ENCODE measurements at places on chromosomes 7 and 10.

GRCh38 chr10:63574011-63574410 lies 52.8 kb downstream of the REEP3 start:
- H3K4me3 ChIP-seq: no peak overlapping the region
- H3K27ac ChIP-seq: peak overlapping the region; percentile 54
- peaks cover 28% of the 10 kb centered on the region for H3K4me1 ChIP-seq
- no peak for DNase-seq
- H3K36me3 ChIP-seq: peaks cover 1% of the 10 kb centered on the region

DNA sequence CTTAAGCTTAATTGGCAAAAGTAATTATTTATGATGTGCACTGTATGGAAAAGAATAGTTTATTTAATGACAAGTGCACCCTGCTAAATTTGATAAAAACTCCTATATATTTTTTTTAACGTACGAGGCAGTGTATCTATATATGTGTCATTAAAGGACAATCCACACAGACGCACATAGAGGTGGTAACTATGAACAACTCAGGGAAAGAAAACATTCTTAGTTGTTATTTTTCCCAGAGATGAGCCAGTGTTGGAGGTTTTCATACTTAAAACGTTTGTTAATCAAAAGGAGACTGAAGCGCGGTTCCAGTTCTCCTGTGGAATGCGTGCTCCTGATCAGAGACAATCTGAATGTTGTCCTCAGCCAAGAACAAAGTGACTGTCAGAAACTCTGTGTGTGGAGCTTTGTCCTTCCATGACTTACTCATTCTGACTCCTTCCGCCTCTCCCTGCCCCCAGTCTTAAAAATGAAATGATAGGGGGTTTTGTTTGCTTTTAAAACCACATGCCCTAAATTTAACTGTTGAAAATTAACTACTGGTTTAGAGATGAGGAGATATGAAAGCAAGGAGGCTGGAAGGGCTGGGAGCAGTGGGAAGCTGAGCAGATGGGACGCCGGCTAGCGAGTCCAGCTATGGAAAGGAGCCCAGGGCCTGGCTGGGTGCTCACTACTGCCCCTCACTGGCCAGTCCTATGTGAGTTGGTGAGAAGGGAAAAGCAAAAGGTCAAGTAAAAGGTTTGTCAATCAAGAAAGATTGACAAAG lies 99.6 kb downstream of the SVIL start:
- H3K36me3 ChIP-seq: peaks cover 28% of the 10 kb centered on the region
- peaks cover 29% of the 10 kb centered on the region for H3K4me1 ChIP-seq

- no peak for DNase-seq
- H3K27me3 ChIP-seq: no peaks in the 10 kb centered on the region
- H3K4me1 ChIP-seq: peaks cover 4% of the 10 kb centered on the region
Observed at GRCh38 chr10:46291817-46292572, 5.2 kb downstream of the ANTXRL start.

DNA sequence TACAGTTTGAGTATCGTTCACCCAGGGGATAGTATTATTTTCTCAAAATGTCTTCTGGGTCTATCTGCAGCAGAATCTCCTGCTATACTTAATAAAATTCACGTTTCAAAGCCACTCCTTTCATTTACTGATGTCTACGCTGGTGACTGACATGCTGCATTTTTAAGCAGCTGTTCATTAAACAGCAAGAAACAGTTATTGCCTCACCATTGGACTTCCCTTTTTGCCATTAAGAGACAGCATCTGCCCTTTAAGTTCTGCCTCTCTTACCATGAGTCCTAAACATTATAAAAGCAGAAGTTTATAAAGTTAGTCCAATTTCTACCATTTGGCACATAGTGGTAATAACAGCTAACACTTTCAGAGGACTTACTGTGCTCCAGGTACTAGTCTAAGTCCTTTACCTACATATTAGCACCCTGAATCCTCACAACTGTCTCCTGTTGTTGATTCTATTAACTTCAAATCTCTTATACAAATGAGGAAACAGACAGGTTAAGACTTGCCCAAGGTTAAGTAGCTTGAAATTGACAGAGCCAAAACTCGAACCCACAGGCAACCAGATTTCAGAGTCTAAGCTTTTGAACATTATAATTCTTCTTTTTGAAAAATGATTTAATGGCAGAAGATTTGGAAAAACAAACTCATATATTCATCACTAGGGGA lies 169.5 kb downstream of the SNX13 start:
- no peak overlapping the region for H3K27ac ChIP-seq
- H3K36me3 ChIP-seq: no peaks in the 10 kb centered on the region
- no peak overlapping the region for H3K4me3 ChIP-seq
- H3K27me3 ChIP-seq: no peaks in the 10 kb centered on the region
- H3K4me1 ChIP-seq: peaks cover 6% of the 10 kb centered on the region
- DNase-seq: no peak

- no peak for DNase-seq
- no peaks in the 10 kb centered on the region for H3K27me3 ChIP-seq
- no peaks in the 10 kb centered on the region for H3K4me1 ChIP-seq
- H3K4me3 ChIP-seq: no peak overlapping the region
- no peaks in the 10 kb centered on the region for H3K36me3 ChIP-seq
- no peak overlapping the region for H3K27ac ChIP-seq
Observed at GRCh38 chr10:117483056-117483590, 59.4 kb upstream of the EMX2 start.

- no peak for DNase-seq
- peaks cover 3% of the 10 kb centered on the region for H3K4me1 ChIP-seq
- H3K4me3 ChIP-seq: no peak overlapping the region
- H3K27me3 ChIP-seq: no peaks in the 10 kb centered on the region
Observed at GRCh38 chr10:80072584-80072983, 5.9 kb upstream of the TMEM254 start.

DNA sequence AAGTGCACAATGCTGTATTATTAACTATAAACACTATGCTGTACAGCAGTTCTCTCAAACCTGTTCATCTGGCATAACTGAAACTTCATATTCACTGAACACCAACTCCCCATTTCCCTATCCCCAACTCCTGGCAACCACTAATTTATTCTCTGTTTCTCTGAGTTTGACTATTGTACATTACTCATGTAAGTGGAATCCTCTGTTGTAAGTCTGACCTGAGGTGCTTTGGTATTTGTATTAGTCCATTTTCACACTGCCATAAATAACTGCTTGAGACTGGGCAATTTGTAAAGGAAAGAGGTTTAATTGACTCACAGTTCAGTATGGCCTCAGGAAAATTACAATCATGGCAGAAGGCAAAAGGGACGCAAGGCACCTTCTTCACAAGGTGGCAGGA lies 266.3 kb downstream of the PPP1R3A start:
- DNase-seq: no peak
- H3K4me1 ChIP-seq: no peaks in the 10 kb centered on the region
- H3K4me3 ChIP-seq: no peak overlapping the region

- no peak overlapping the region for H3K27ac ChIP-seq
- H3K4me1 ChIP-seq: peaks cover 9% of the 10 kb centered on the region
- DNase-seq: no peak
- H3K4me3 ChIP-seq: no peak overlapping the region
- H3K27me3 ChIP-seq: no peaks in the 10 kb centered on the region
Observed at GRCh38 chr7:98203261-98203963, 7.8 kb upstream of the BHLHA15 start.

All from lower lobe of right lung (tissue), 2 donors.